ENCODE measurements at places on chromosomes 11 and 22.

- no peak for DNase-seq
These were observed 89.5 kb downstream of the ME3 start for GRCh38 chr11:86582898-86583297.

DNA sequence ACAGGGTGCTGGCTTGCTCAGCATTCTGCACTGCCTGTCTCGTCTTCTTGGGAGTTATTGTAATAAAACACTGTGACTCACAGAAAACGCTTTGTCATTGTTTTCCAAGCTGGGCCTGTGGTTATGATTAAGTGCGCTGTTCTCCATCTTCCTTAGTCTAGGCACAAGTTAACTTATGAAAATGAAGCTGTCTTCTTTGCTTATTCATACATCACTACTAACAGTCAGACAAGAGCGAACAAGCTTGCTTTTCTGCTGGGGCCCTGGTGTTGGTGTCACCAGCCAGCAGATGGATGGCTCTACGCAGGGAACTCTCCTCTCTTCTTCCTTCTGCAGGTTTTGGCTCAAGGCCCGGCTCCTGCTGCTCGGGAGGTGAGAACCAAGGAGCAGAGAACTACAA lies 380.1 kb upstream of the SYN3 start:
- peak; percentile 18 for DNase-seq

DNA sequence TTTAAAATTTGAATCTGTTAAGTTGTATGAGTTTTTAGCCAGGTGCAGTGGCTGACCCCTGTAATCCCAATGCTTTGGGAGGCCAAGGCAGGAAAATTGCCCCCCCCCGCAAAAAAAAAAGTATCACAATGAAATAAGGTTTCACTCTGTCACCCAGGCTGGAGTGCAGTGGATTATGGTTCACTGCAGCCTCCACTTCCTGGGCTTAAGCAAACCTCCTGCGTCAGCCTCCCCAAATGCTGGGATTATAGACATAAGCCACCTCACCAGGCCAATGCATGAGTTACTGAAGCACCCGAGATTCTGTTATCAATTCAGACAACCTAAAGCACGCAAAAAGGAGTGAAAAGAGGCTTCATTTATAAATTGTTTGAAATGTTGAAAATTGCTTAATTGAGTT lies 2.4 kb upstream of the CHID1 start:
- no peak for DNase-seq

- no peak for DNase-seq
These were observed 73.2 kb upstream of the FGF3 start for GRCh38 chr11:69892237-69892985.

DNA sequence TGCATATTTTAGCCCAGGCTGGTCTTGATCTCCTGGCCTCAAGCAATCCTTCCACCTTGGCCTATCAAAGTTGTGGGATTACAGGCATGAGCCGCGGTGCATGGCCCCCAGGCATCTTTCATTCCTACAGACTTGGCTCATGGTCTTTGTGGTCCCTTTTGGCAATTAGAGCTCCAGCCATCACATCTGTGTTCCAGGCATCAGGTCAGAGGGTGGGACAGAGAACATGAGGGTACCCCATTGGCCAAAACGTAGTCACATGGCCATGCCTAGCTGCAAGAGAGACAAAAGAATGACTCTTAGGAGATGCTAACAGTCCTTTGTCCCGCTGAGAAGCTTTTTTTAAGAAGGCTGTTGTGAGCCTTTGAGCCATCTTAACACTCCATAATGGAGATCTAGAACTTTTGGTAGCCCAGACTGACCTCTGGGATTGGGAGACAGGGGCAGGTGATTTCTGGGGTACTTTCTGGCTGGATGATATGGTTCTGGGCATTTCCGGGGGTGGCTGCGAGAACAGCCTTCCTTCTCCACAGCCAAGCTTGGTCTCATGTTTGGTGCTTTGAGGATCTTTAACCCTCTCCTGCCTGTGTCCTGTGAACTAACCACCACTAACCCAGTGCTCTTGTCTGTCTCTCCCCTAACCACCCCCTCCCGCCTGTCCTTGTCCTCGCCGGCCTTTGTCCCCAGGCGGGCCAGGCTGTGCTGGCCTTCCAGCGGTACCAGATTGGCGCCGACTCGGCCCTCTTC lies 18.4 kb upstream of the TAB1 start:
- DNase-seq, result no peak

DNA sequence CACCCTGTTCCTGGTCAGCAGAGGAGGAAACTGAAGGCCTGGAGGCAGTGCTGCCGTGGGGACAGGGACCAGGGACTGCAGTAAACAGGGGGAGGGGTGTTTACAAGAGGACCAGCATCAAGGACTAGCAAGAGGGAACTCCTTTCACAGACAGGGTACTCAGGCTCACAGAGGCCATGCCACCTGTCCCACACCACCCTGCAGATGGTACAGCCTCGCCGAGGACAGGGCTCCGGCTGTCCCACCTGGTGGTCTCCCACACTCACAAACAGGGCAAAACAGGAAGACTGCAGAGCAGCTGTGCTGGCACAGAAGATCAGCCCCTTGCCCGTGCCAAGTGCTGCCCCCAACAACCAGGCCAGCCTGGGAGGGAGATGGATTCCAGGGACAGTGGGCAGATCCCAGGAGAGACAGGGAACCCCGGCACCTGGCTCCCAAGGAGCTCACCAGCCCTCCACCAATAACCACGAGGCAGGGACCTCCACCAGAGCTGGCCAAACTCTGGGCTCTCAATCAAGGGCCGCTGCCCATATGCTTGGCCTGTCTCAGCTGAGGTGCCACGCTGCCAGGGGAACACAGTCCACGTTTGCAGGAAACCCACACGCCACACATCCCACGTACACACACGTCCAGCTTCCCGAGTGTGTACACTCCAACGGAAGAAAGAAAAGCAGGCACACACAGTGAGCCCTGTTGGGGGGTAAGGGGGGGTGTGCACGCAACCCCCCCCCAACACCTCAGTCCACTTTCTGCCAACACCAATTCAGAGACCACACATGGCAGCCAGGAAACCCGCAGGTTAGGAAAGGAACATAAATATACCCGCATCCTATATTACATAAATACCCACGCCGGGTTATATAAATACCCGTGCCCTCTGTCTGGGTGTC lies 2.1 kb downstream of the CSNK1E start:
- DNase-seq, result peak; percentile 15

GRCh38 chr11:125902277-125902926 lies 604 bp downstream of the PUS3 start:
- no peak for DNase-seq

DNA sequence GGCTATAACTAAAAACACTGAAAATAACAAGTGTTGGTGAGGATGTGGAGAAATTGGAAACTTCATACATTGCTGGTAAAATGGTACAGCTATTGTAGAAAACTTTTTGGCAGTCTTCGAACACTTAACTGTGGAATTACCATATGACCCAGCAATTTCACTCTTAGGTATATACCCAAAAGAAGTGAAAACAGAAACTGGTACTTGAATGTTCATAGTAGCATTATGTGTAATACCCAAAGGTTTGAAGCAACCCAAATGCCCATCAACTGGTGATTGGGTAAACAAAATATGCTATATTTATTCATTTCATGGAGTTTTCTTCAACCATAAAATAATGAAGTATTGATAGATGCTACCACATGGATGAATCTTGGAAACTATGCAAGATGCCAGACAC lies 40.8 kb upstream of the FTH1 start:
- no peak for DNase-seq

GRCh38 chr11:107583629-107584195 lies 7.2 kb upstream of the ELMOD1 start:
- no peak for DNase-seq

DNA sequence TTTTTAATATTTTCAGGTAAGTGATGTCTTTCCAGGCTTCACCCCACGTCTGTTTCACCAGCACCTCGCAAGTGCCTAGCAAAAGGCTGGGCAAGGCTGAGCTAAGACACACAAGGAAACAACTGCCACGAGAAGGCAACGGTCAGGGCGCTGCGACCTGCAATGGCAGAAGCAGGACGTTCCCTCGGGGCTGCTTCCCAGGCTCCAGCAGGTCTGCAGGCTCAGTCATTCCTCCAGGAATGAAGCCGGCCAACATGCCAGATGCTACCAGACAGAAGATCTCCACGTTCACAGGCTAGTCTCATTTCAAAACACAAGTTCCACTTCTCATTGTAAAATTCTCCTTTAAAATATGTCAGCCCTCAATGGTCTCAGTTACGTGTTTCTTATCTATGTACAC lies 45.5 kb downstream of the CELSR1 start:
- no peak for DNase-seq

- DNase-seq, result peak; percentile 10
These were observed 183.2 kb downstream of the MSANTD4 start for GRCh38 chr11:105838668-105839384.

GRCh38 chr22:24325105-24325757 lies 54.6 kb downstream of the SPECC1L start:
- peak; percentile 77 for DNase-seq

- peak; percentile 83 for DNase-seq
These were observed 2.4 kb downstream of the ZDHHC24 start for GRCh38 chr11:66543263-66544107.

DNA sequence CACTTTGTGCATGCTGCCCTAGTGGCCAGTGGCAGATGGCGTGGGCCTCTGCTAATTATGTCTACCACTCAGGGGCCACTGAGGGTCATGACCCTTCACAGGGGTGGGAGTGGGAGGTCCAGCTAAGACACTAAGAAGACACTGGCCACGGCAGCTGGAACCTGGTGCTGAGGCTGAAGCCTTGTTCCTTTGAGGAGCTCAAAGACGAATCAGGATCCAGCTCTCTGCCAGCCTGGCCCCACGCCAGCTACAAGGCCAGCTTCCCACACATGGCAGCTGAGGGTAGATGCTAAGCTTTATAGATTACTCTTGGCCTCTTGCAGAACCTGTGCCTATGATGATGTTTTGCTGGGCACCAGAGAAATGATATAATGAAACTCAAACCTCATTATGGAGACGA lies 226.3 kb downstream of the DSCAML1 start:
- no peak for DNase-seq

DNA sequence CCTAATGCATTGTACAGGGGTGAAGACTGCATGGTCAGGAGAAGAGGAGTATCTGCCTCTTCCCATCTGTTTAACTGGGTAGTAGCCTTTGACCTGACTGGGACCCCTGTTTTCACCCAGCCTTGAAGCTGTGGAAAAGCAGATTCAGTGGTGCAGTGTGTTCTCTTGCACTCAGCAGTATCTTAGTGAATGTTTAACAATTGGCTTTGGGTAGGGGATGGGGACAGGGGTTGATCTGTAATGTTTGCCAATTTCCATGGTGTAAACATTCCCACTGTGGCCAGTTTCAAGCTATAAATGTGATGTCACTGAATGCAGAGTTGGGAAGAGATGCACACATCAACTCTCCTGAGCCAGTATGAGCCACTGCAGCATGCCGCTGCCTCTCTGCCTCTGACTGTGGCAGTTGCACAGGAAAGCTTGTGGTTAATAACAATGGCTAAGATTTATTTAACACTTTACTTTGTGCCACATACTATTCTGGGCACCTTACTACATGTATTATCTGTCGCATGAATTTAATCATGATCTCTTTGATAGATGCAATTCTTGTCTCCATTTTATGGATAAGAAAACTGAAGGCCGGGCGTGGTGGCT lies 15.7 kb downstream of the FJX1 start:
- DNase-seq, result no peak

- DNase-seq, result no peak
These were observed 57.6 kb downstream of the PLEKHA7 start for GRCh38 chr11:16956538-16957153.

GRCh38 chr11:118606157-118606843 lies 1.1 kb upstream of the PHLDB1 start:
- no peak for DNase-seq

DNA sequence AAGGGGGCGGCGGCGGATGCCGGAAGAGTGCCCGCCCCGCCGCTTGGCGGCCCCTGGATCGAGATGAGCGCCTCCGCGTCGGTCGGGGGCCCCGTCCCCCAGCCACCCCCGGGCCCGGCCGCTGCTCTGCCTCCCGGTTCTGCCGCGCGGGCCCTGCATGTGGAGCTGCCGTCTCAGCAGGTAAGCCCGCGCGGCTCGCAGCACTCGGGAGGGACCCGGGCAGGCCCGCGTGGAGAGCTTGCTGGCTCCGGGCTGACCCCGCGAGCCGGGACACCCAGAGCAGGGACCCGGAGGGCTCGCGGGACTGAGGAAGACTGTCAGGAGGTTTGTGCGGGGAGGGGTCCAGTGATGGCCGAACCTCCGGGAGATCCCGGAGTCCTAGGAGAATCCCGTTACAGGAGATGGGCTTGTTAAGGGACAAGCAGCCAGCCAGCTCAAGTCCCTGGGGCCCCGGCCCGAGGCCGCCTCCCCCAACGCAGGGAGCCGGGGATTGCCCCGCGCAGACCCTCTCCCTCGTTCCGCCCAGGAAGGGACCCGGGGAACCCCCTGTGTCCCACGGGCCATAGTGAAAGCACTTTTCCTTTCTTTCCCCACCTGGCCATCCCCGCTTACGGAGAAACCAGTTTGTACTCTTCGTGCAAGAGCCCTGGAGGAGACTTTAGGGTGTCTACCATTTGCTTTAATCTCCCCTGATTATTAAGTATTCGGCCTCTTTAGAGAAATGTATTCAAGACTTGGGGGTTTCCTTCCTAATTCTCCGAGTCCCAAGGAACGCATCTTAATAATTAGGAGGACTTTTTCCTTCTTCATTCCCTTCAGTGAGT lies 547 bp downstream of the UVRAG start:
- no peak for DNase-seq

- peak; percentile 77 for DNase-seq
These were observed 65.3 kb upstream of the LINC01488 start for GRCh38 chr11:69416143-69416515.

- DNase-seq, result no peak
These were observed 9.3 kb upstream of the MIAT start for GRCh38 chr22:26648011-26648497.

- no peak for DNase-seq
These were observed 19.8 kb downstream of the SPECC1L start for GRCh38 chr22:24290459-24290858.

DNA sequence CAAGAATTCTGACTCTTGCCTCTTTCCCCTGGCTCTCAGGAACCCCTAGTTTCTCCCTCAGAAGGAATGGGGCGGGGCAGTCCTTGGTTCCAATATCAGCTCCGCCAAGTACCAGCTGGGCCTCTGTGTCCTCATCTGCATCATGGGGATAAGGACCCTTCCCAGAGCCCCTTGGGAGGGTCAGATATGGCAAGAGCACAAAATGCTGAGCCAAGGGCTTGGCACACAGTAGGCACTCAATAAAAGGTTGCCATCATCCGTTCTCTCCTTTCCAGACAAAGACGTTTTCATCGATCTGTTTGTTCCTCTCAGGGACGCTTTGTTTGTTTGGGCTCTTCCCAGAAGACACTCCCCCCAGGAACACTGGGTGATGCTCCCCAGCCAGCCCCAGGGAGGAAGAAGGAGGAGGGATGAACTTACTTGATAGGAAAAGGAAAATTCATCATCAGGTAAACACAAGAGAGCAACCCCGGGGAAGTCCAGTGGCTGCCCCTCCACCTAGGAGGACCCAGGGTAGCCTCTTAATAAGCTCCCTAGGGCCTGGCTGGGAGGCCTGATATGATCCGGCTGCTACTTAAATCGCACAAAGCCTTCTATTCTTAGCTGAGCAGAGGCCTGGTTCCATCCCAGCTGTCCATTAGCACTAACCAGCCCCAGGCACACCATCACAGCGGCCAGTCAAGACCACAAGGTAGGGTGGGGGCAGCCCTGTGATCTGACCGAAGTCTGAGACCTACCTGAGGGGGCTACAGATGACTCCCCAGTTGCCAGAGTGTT lies 19.6 kb downstream of the GDPD5 start:
- DNase-seq, result no peak

- DNase-seq, result no peak
These were observed 6.5 kb downstream of the SF1 start for GRCh38 chr11:64771861-64772260.

- DNase-seq, result no peak
These were observed 47.0 kb upstream of the CLMP start for GRCh38 chr11:123241874-123242543.

GRCh38 chr11:102553835-102554282 lies 23.3 kb upstream of the MMP7 start:
- no peak for DNase-seq

Data from kidney capillary endothelial cell (primary cell).